ENCODE measurements at places on chromosomes 13 and 19. TPM values are rescaled to one million over a fixed set of nuclear protein-coding genes. Genes with fewer than 3 reads are reported as not detected.

DNA sequence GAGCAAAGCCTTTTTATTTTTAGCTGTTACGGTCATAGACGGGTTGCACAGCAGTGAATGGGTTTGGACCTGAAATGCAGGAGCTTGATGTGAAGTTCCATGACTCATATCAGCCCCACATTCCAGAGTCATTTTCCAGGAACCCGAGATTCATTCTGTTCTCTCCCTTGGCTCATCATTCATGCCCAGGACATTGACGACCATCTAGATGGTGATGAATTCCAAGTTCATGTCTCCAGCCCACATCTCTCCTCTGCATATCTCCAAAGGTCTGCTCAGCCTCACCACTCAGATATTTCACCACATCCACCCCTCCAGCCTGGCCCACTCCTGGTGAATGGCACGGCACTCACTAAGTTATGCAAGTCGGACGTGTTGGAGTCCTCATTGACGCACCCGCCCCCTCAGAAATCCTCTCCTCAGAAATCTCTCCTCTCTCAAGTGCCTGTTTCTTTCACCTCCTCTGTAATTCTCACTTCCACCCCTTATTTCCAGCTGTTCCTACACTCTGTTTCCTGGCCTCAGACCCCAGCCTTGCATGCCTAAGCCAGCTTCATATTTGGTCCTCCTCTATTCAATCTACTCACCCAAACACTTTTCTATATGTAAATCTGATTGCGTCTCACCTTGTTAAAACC, 83.1 kb downstream of the ALOX5AP start:
- no peak overlapping the region for H3K4me3 ChIP-seq
- DNase-seq = no peak
- H3K4me1 ChIP-seq = peaks cover 10% of the 10 kb centered on the region
- no peak overlapping the region for H3K27ac ChIP-seq
- H3K27me3 ChIP-seq = peaks cover 11% of the 10 kb centered on the region

TJP3 gene
- 1.0 TPM for total RNA-seq

DNA sequence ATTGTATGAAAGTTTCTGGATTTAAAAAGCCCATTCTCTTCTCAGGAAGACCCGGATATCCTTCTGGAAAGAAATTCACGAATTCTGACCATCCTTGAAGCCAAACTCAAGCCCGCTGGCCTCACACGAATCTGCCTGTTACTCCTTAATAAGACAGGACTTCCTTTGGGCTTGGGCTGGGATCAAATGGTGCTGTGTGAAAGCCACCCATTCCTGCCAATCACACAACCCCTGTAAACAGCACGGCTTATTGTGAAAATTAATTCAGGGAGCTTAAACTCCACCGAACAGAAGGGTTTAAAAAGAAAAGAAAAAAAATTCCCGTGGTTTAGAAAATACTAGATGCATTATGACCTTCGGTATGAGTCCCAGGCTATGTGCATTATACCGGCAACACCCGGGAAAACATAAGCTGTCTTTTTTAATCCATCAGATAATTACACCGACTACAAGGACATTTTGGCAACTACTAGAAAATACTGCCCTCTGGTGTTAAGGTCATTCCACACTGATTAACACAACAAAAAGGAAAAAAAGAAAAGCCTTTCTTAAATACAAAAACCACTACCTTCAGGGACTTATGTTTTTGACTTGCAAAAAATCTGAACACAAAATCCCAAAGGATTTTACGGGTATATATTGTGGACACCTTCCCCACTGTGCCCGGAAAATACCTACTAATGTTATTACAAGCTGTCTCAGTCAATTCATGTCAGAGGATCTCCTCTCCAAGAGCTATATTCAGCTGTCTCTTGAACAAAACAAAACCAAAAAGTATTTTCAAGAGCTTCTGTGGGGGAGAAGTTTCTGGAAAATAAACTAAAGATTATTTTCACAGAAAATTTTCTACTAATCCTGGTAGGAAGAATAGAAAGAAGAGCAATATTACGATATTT, 76.0 kb upstream of the LSM14A start:
- H3K4me1 ChIP-seq = no peaks in the 10 kb centered on the region
- H3K27me3 ChIP-seq = peaks cover 23% of the 10 kb centered on the region
- no peak overlapping the region for H3K4me3 ChIP-seq
- no peak for DNase-seq
- no peak overlapping the region for H3K27ac ChIP-seq

DNA sequence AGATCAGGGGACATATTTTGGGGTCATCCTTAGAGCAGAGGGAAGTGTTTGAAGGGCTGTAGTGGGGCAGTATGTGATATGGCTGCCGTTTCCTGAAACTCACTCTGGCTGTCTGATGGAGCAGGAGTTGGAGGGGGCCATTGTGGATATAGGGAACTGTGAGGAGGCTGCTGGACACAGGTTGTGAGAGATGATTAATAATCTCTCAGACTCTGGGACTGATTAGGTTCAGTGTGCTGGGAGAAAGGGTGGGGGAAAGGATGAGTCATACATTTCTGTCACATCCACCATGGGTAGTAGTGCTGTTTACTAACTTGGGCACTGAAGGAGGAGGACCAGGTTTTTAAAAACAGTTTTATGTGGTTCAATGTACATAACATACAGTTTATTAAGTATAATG, 4.8 kb downstream of the B3GLCT start:
- no peaks in the 10 kb centered on the region for H3K27me3 ChIP-seq
- H3K4me3 ChIP-seq = no peak overlapping the region
- H3K27ac ChIP-seq = no peak overlapping the region
- H3K36me3 ChIP-seq = no peaks in the 10 kb centered on the region
- DNase-seq = no peak

DNA sequence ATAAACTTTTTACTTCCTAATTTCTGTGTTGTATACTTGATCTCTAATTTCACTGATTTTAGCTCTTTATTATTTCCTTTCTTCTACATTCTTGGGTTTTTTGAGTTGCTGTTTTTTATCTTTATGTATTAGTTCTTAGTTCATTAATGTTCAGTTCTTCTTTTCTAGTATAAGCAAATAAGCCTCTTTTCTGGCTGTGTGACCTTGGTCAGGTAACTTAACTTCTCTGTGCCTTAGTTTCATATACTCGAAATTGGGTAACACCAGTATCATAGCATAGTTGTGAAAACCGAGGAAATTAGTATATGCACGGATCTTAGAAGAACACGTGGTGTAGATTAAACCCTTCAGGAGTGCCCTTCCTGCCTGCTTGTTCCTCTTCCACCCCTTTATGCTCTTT, 130.2 kb upstream of the C1QTNF9B start:
- H3K27me3 ChIP-seq = peaks cover 31% of the 10 kb centered on the region
- H3K36me3 ChIP-seq = peaks cover 2% of the 10 kb centered on the region
- DNase-seq = no peak
- no peak overlapping the region for H3K4me3 ChIP-seq

CGB5 gene
- total RNA-seq = not detected

KLK11 gene
- not detected for total RNA-seq

- peaks cover 12% of the 10 kb centered on the region for H3K36me3 ChIP-seq
- peaks cover 26% of the 10 kb centered on the region for H3K4me1 ChIP-seq
- no peak overlapping the region for H3K4me3 ChIP-seq
- DNase-seq = peak; percentile 47
- H3K27ac ChIP-seq = peak overlapping the region; percentile 39
Observed at GRCh38 chr13:98909016-98909415, 68.8 kb downstream of the DOCK9 start.
